ENCODE measurements at places on chromosomes 7 and 10.

DNA sequence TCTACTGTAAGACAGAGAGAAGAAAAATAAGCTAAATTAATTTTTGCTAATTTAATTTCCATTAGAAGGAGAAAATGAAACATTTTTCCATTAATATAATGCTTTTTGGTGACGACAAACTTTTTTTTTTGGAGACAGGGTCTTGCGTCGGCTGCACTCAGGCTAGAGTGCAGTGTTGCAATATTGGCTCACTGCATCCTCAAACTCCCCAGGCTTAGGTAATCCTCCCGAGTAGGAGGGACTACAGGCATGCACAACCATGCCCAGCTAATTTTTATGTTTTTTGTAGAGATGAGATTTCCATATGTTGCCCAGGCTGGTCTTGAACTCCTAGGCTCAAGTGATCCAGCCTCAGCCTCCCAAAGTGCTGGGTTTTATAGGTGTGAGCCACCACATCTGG is 229.8 kb upstream of the LRRN3 start:
- DNase-seq: no peak

DNA sequence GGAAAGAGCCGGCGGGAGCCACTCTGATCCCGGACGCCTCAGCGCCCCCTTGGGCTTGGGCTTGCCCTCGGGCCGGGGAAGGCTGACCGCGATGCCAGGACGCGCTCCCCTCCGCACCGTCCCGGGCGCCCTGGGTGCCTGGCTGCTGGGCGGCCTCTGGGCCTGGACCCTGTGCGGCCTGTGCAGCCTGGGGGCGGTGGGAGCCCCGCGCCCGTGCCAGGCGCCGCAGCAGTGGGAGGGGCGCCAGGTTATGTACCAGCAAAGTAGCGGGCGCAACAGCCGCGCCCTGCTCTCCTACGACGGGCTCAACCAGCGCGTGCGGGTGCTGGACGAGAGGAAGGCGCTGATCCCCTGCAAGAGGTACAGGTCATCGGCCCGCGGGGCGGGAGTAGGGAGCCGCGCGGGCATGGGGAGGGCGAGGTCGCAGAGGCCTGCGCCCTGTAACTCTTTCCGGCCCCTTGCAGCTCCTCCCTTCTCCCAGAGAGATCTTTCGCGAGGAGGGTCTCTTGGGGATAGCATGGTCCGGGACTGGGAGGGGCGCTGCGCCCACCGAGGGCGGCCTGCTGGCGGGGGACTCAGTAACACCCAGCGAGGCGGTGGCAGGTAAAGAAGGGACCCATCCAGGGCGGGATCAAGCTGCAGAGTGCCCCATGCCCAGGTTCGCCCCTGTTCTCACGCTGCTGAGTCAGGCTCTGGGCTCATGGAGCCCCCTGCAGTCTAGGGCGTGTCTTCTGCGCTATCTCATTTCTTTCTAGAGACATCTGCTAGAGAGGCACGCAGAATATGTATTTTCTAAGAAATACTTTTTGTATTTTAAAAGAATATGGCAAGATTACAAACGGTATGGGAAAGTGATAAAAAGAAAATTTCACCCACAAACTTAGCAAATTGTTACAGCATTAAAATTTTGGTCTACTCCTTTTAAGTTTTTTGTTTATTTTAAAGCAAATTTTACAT is 687 bp downstream of the EPDR1 start:
- DNase-seq: peak; percentile 53

DNA sequence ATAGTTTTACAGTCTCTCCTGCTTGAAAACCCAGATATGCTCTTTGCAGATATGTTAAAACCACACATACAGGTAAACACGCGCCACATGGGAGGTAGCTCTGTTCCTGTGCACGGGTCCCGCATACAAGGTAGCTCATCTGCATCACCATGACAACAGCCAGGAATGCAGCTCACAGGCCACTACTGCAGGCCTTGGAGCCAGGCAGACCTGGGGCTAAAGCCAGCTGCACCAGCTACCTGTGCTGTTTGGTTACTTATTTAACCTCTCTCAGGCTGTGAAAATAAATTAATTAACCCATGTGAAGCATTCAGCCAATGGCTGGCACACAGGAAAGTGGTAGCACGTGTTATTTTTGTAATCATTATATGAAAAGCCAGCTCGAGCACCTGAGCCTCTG is 428.3 kb downstream of the TNS3 start:
- peak; percentile 88 for DNase-seq

DNA sequence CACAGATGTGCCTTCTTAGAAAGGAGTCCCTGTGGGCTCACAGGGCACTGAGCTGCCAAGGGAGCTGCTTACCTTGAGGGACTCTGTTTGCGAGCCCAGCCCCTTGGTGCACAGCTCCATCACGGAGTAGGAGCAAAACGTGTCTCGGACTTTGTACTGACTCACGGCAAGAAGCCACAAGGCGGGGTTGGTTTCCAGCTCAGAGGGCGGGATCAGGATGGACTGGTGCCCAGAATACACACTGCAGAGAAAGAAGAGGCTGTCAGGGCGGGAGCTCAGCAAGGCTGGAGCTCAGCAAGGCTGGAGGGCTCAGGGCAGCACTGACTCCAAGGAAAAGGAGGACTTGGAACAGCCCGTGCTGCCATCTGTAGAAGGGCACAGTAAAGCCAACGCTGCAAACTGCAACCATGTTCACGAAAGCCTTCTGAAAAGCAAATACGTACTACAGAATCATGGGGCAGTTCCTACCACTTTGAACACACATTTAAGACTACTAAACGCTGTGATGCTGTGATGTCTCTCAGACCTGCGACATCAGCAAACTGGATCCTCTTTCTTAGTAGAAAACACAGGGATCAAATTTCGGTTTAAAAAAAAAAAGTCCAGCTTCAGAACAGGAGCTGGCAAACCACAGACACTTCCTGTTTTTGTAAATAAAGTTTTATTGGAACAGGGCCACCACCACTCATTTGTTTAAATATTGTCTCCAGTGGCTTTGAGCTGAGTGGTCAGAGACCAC is 194.3 kb downstream of the ZMYND11 start:
- DNase-seq: no peak
